ENCODE measurements at places on chromosomes 4 and X.
A peak's percentile ranks its signal among the peaks of the same experiment; 100 is the strongest.

- DNase-seq, result no peak
These were observed 1123.9 kb upstream of the PCDH7 start for GRCh38 chr4:29596228-29596627.

DNA sequence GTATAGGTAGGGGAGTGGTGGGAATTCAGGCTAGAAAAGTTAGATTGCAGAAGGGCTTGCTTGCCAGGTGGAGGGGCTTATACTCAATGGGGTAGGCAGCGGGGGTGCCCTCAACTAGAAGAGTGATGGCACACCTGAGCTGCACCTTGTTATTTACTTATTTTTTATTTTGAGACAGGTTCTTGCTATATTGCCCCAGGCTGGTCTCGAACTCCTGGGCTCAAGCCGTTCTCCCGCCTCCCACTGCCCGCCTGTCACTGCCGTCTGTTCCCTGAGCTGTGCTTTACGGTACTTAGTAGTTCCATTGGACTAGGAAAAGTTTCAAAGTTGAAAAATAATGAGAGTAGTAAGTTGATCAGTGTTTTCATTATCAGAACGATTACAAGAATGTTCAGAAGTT, 2.0 kb downstream of the ZFX start:
- DNase-seq, result no peak

DNA sequence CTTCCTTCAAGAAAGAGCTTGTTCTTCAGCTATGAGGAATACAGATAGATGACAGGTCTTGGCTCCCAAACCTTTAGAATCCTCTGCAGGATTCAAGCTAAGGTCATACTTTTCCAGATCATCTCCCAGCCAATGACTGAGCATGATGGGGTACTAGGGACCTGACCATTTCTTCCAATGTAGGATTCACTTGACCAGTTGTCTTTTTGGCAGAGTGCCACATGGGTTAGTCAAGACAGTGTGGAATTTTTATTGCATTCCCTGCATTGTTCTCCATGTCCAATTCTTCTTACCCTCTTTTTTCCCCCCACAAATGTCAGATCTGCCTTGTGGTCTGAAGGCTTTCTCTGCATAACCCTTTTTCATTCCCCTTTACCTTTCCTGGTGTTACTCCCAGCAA, 99.5 kb downstream of the CCSER1 start:
- DNase-seq, result no peak

- DNase-seq, result peak; percentile 25
These were observed 3.1 kb upstream of the P2RY4 start for GRCh38 chrX:70262952-70263567.

GRCh38 chrX:107700790-107701189, 72.5 kb downstream of the PRPS1 start:
- DNase-seq, result no peak

DNA sequence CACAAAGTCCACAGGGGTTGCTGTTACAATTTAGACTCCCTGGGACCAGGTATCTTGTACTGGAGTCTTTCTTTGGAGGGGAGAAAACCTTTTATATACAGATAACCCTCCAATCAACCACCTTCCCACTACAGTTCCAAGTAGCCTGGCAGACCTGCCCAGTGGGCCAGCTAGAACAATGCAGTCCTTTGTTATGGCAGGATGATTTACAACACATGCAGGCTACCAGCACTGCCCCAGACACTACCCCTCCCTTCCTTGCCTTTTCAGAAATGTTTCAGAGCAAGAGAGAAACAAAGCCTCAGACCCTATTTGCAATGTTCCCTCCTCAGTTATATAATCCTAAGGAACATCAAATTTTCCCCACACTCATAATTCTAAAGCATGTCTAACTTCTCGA, 11.1 kb downstream of the RASL11B start:
- no peak for DNase-seq

DNA sequence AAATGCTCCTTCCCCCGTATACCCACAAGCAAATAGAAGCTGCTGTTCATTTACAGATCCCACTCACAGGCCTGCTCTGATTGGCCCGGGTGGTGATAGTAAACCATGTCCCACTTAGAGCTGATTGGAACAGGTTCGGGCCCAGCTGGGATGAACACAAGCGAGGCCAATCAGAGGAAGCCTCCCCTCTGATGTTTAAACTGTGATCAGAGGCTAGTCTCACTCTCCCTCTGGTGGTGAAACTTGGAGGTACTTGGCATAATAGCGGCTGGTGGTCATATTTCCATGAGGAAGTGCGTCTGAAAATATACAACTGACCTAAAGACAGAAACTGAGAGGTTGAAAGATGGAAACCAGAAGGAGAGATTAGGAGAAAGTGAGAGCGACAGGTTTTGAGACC, 51.5 kb upstream of the TRPC3 start:
- peak; percentile 42 for DNase-seq

DNA sequence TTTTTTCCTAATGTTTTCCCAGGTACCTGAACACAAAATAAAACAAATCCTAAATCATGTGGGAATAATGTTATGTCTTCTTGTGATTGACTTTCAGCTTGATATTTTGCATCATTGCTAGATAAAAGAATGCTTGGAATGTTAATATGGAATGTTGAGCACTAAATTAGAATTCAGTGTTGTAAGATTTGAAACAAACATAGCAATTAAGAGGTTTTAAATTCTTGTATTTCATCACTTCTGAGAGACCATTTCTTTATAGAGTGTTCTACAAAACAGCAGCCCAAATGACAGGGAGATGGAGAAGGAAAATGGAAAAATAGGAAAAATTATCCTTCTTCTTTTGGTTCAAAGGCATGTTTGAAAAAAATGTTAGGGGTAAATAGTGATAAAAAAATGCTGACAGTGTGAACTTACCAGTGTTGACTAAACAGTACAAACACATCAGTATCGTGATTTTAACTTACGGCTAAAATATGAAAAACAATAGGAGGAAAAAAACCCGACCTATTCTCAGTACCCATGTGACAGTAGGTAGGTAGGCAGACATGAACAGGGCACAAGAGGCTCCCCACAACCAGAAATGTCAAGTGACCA, 102.6 kb upstream of the PDE5A start:
- no peak for DNase-seq
